NCI-H2107 (cell line): ENCODE measurements at places on chromosomes 3 and 15.

- DNase-seq = no peak
These were observed 204.8 kb downstream of the RSRC1 start for GRCh38 chr3:158314426-158315357.

DNA sequence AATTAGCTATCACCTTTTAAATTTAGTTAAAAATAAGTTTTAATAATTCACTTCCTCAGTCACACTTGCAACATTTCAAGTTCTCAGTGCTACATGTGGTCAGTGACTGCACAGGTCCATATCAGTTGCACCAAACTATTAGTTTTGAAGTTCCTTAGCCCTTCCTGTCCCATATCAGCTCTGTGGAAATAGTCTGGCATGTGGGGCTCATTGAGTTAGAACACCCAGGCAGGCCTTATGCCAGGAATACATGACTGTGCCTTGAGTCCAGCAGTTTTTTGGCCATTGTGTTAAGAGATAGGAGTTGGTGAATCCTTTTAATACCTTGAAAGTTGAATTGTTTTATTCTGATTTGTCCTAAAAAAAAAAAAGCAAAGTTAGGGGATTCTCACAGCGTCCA is 153.7 kb upstream of the BFSP2 start:
- no peak for DNase-seq

DNA sequence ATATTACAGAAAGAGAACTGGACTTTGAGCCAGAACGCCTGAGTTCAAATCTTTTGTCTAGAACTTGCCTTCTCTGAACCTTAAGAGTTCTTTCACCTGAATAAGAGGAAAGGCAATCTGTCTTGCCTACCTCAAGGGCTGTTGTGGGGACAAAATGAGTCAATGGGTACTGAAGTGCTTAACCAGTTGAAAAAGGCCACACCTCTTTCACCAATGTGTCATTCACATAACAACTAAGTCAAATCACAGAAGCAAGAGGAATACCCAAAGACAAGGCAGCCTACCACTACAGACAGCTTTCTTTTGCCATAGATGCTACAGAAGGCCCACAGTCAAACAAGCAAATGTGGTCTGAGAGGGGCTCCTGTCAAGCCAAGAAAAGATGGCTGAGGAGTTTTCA is 39.7 kb downstream of the NBEAL2 start:
- DNase-seq = no peak

GRCh38 chr3:9388142-9388541 is 9.3 kb upstream of the SETD5 start:
- DNase-seq = no peak

DNA sequence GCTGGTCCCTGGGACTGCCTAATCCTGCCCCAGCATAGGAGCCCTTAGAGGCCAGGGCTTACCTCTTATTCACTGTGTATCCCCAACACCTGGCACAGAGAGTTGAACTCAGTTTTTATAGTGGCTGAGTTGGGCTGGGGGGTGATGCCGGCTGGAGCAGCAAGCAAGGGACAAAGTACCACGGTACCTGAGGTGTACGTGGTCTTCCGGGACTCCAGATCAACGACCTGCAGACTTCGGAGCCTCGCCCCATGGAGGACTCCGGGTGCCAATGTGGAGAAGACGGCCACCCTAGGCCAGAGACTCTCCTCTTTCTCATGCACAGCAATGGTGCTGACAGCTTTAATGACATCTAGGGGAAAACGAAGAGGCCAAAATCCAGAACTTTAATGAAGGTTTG is 8.1 kb downstream of the WDR73 start:
- DNase-seq = no peak

- DNase-seq = no peak
These were observed 309.7 kb downstream of the NEK10 start for GRCh38 chr3:27059489-27059888.

GRCh38 chr15:41394924-41395323 is 7.4 kb downstream of the NDUFAF1 start:
- no peak for DNase-seq

DNA sequence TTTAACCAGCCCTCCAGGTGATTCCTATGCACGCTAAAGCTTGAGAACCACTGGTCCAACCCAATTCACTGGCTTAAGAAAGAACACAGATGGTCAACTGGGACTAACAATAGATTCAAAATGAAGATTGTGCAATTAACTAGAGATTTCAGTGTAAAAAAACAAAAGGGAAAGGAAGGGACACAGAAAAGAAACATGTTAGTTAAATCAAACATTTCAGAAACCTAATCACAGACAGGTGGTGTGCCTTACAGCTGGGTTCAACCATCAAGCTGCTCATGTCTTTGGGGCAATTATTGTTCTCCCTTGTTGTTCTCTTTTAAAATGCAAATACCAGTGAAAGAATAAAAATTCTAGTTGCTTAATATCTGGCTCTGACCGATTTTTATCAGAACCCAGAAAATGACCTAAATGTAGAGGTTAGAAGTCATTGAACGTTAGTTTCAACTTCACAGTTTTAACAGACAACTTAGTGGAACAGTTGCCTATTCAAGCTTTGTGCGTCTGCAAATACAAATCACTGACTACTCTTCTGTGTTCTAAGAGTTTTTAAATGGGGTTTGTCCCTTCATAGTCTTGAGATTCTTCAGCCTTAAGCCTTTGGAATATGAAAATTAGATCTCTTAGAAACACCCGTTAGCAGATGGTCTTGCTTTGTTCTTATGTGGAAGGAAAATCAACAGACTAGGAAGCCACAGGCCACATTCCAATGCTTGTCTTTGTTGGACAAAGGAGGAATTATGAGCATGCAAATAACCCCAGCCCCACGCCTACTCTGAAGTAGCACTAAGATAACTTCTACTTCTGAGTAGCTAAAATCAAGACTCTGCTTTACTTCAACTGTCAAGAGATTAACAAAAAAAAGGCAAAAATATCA is 223.4 kb downstream of the ATP8B4 start:
- DNase-seq = no peak

GRCh38 chr3:87390821-87391220 is 114.4 kb upstream of the POU1F1 start:
- DNase-seq = no peak

- no peak for DNase-seq
These were observed 107.8 kb downstream of the CTNNB1 start for GRCh38 chr3:41307065-41307464.

DNA sequence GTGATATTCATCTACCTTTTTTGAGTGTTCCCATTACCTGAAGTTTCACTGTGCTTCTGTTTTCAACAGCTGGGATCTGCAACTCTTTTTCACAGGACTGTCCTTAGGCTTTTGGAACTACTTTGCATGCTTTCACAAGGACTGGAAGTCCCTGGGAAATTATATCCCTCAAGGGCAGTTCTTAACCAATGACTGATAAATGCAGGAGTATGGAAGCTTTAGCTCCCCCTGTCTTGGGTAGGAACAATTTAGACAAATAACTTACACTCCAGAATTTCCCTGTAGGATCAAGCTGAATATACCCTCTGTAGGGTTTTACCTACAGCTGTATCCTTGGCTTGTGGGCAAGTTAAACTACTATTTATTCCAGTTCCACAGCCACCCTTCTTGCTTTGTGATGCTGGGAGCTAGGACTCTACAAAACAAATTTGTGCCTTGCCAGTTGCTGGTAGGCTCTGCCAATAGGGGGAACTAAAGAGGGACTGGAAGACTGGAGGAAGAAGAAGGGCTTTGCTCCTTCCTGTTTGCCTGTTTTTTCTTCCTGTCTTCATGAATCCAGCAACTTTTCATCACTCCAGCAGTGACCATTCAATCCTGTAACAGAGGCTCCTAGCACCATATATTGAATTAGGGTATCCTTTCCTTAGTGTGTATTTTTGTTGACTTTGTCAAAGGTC is 6.8 kb upstream of the ZNF280D start:
- DNase-seq = no peak

- DNase-seq = no peak
These were observed 3.2 kb upstream of the NR2E3 start for GRCh38 chr15:71807125-71807629.

GRCh38 chr3:56833536-56833935 is 31.8 kb upstream of the ARHGEF3 start:
- no peak for DNase-seq

DNA sequence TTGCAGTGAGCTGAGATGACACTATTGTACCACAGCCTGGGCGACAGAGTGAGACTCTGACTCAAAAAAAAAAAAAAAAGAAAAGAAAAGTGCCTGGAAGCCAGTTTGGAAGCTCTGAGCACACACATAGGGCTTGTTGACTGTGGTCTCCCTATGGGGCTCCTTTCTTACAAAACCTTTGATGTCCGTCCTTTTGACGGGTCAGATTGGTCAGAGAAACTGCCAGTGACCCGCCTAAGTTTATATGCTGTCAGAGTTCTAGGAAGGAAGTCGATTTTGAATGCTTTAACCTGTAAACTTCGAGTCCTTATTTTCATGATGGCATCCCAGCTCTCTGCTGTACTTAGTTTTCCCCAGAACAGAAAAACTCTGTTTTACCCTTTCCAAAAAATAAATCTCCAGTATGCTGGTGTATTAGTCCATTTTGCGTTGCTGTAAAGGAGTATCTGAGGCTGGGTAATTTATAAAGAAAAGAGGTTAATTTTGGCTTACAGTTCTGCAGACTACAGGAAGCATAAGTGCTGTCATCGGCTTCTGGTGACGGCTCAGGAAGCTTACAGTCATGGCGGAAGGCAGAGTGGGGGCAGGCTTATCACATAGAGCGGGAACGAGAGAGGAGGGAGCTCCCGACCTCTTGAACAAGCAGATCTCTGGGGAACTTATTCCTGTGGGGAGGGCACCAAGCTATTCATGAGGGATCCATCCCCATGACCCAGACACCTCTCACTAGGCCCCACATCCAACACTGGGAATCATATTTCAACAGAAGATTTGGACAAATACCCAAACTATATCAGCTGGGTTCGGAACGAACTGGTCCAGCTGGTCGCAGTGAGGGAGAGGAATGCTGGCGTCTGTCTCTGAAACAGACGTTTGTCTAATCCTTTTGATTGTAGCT is 72.3 kb downstream of the LMLN start:
- DNase-seq = no peak

DNA sequence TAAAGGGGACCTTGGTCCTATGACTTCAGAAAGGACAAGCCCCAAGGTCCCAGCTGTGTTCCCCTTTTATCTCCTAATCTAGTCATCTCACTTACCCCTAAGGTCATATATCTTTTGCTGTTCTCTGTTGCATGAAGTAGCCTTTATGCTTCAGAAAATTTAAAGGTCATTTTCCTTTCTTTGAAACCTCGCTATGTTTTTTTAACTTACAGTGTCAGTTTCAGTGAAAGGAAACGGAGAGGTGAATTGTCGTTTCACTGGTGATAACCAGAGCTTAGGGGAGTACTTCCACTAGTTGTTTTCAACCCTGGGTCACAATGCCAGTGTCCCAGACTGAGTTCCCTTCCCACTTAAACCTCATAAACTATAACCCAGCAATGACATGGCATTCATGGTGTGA is 357.4 kb downstream of the GAP43 start:
- no peak for DNase-seq

DNA sequence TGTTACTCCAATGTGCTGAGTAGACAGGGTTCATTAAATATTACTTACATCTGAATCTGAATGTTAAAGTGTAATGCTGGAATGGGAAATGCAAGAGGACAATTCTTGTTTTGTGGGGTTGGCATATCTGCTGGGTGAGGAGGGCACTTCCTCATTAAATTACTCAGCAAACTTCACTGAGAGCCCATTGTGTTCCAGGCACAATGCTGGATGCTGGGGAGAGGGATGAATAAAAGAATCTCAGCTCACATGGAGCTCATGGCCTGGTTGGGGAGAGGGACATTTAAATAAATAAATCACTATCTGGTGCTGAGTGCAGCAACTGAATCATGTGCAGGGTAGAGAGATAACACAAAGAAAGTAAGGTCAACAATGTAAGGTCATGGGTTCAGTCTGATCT is 199.2 kb upstream of the CFAP20DC start:
- DNase-seq = no peak

DNA sequence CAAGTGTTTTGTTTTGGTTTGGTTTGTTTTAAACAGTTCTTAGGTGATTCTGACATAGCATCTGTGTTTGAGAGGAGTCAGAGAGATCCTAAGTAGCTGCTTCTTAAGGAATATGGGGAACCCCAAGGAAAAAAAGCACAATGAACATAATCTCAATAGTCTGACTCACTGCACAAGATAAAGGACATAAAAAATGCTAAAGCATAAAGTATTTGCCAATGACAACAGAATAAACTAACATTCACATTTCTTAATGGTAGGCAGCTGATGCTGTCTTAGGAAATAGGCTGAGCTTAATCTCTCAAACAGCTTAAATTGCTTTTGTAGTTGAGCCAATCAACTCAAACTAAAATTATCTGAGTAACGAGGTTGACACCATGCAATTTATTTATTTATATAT is 2.9 kb downstream of the NCEH1 start:
- DNase-seq = no peak

GRCh38 chr3:149615731-149616221 is 42.0 kb downstream of the WWTR1 start:
- no peak for DNase-seq

GRCh38 chr3:172341482-172342059 is 106.7 kb downstream of the GHSR start:
- peak; percentile 85 for DNase-seq

DNA sequence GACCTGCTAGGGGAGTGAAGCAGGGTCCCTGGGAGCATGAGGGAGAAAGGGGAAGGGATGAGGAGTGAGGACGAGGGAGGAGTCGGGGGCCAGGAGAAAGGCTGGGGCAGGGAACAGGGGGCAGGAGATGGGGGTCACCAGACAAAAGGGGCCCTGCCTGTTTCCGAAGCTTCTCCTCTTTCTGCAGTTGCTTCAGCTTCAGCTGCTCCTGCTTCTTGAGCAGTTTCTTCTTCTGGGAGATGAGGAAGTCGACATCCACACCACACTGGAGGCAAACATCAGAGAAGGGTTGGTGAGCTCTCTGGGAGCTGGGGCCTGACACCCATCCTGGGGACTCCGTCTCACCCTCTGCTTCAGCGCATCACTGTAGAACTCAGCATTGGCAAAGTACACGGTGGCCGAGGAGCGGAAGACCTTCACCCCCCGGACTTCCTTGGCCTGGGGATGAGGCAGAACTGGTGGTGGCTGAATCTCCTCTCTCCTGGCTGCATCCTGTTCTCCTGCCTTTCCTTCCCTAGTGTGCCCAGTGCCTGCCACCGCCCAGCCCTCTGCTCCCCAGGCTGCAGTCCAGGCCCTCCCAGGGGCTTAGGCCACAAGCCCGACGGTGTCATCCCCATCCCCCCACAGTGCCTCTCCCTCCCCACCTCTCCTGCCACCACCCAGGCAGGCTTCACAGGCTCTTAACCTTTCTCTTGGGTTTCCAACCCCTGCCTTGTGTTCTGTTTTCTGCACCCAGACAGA is 6.8 kb downstream of the SLC26A6 start:
- DNase-seq = no peak

- no peak for DNase-seq
These were observed at the start of gene PYDC2 for GRCh38 chr3:191461113-191461595. Gene PYDC2 (plus strand): TSS chr3:191461163. CDS start chr3:191461163, 0 bp downstream.
